ENCODE measurements at places on chromosomes 7 and 10. TPM values are rescaled to one million over a fixed set of nuclear protein-coding genes. Genes with fewer than 3 reads are reported as not detected.

SPDYE16 gene
- total RNA-seq = not detected

INSIG1 gene
- total RNA-seq = 36.4 TPM

SLC39A12 gene
- total RNA-seq = not detected

SPRN gene
- total RNA-seq = not detected

CTBP2 gene
- total RNA-seq = 63.2 TPM

PRPS1L1 gene
- not detected for total RNA-seq

HGF gene
- total RNA-seq = not detected

LBX1 gene
- not detected for total RNA-seq

AKR1C4 gene
- not detected for total RNA-seq

All from SJSA1 (cell line).